Left lobe of liver (tissue), 2 donors: ENCODE measurements at places on chromosomes 4 and X.

- no peak for DNase-seq
Observed at GRCh38 chr4:78671903-78672815, 104.0 kb upstream of the BMP2K start.

DNA sequence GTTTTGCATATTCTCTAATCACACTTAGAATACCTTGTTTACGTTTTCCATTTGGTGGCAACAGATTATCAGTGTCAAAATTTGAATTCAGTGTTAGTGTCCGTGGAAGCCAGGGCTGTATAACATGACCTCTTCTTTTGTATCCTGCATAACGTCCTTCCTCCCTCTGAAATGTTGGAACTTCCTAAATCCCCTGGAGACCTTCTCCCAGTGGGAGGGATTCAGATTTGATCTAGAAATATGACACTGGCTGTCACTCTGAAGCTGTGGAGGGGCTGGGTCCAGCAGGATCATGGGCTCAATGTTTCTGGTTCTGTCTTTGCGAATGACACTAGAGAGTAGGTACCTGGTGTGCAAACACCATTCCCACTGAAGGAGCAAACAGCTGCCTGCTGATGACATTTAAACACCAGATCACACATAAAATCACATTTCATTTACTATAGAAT is 850 bp upstream of the CXCL3 start:
- DNase-seq, result no peak

- DNase-seq, result no peak
Observed at GRCh38 chr4:173005912-173006633, 162.5 kb upstream of the GALNT7 start.

DNA sequence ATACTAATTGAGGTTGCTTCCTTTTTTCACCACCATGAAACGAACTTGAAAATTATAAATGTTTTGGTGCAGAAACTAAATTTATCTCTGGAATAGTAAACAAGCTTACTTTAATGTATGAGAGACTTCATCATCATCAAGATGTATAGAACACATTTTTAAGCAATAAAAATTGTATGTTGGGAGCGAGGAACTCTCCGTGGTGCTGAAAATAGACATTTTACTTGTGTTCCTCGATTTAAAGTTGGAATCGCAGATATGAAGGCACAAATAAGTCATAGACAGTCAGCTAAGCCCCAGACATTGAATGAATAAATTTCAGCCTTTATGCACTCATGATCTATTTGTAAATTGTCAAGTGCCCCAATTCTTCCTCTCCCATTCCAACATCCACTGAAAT is 310.7 kb downstream of the STK32B start:
- DNase-seq, result no peak

GRCh38 chr4:72302981-72303704 is 265.9 kb downstream of the ADAMTS3 start:
- no peak for DNase-seq

DNA sequence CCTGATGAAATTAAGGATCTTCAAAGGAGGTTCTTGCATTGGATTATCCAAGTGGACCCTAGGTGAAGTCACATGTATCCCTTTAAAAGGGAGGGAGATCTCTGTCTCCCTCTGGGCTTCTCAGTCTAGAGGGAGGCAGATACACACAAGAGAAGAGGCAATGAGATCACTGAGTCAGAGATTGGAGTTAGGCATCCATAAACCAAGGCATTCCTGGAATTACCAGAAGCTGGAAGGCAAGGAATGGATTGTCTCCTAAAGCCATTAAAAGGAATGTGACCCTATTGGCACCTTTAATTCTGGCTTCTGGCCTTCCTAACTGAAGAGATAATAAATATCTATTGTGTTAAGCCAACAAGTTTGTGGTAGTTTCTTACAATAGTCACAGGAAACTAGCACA is 383.2 kb downstream of the PACRGL start:
- DNase-seq, result no peak

DNA sequence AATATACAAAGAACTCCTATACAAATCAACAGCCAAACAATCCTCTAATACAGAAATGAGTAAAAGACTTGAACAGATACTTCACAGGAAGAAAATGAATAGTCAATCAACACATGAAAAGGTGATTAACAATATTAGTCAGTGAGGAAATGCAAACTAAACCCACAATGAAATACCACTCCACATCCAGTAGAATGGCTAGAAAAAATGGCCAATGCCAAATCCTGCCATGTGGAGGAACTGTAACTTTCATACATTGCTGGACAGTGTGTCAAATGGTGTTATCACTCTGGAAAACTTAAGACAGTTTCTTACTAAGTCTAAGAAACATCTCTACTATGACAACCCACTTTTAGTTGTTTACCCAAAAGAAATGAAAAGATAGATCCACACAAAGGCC is 59.5 kb downstream of the NSG1 start:
- DNase-seq, result no peak

- DNase-seq, result no peak
Observed at GRCh38 chr4:169566021-169566818, 46.2 kb downstream of the NEK1 start.

DNA sequence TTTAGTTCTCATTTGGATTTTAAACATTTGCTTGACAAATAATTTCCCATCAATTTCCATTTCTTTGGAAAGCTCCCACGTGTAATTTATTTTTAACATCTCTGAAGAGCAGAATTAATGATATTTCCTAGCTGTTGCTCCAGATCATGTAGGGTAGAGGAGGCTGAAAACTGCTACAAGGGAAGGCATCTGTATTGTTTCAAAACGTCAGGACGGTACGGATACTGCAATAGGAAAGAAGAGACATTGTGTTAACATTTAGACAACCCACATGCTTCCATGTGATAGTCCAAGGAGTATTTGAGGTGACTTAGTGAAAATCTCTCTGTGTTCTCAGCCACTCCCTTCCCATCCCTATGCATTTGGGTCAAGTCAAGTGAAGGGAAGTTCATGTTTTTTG is 15.4 kb upstream of the ADH1B start:
- no peak for DNase-seq

GRCh38 chrX:49276207-49276606 is 6.6 kb downstream of the PPP1R3F start:
- DNase-seq, result no peak

DNA sequence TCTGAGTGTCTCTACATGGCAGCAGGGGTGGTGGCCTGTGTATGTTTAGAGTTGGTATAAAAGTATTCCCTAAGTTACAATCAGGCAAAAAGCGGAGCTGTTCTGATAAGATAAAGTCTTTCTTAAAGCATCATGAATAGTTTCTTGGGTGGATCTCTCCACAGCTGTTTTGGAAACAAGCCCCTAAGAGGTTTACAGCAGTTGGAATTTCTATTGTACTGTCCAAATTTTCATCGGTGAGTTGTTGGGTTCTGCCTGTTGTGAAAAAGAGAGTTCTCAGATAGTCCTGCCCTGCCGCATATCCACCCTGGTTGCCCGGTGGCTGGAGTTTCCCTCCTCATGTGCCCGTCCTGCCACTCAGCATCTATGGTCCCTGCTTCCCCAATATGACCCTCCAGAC is 50.1 kb downstream of the C4orf51 start:
- DNase-seq, result no peak

DNA sequence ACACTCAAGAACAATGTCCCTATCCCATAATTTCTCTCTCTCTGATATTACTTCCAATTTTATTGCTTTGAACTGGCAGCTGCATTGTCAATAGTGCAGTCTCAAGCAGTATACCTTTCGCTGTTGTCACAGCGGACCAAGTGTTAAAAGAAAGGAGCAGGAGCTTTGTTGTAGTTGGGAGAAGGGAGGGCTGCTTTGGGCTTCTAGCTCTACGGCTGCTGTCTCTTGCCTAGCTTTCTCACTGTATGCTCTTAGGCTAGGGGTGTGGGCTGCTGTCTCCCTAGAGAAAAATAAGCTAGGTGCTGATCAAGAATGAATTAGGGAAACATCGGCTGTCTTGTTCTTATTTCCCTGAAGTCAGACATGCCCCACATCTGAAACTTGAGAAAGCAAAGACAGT is 52.5 kb downstream of the TRPC5OS start:
- DNase-seq, result no peak

- no peak for DNase-seq
Observed at GRCh38 chrX:136975684-136976470, 57.9 kb downstream of the GPR101 start.

DNA sequence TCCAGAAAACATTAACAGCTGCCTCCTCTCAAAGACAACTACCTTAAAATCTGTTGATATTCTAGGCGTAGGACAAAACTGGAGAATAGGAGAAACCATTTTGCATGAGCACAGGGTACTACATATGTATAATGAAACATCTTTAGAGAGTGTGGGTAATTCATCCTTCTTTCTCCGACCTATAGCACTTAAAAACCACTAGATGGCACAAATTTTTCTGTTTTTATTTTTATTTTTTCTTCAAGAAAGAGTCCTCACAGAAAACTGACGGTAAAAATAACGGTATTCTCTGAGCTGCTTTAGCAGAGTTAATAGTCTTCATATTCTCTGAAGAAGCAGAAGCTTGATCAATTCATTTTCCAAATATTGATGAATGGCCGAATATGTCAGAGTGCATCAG is 14.6 kb downstream of the SMIM31 start:
- no peak for DNase-seq

- DNase-seq, result no peak
Observed at GRCh38 chr4:102298716-102299115, 46.6 kb downstream of the SLC39A8 start.

DNA sequence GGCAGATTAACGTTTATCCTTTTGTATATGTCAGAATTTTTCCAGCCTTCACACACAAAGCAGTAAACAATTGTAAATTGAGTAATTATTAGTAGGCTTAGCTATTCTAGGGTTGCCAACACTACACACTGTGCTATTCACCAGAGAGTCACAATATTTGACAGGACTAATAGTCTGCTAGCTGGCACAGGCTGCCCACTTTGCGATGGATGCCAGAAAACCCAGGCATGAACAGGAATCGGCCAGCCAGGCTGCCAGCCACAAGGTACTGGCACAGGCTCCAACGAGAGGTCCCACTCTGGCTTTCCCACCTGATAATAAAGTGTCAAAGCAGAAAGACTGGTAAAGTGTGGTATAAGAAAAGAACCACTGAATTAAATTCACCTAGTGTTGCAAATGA is 94.8 kb downstream of the TET2 start:
- no peak for DNase-seq

DNA sequence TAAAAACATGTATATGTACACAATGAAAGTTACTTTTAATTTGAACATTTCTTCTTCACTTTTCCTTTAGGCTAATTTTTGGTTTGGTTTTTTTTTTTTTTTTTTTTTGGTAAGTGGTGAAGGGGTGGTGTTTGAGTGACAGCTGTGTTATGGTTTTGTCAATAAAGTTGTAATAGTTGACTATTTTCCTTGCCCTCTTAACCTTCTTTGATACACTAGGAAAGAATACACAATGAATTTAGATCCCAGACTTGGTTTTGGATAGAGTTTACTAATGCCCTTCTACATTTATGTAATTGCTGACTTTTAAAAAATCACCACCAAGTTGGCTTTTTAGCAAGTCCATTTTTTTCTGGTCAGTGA is 38.1 kb upstream of the MSMO1 start:
- DNase-seq, result no peak

GRCh38 chr4:1356181-1356998 is 9.4 kb downstream of the UVSSA start:
- no peak for DNase-seq
